Mammary epithelial cell (primary cell): ENCODE measurements at places on chromosomes 5 and 9. TPM values are rescaled to one million over a fixed set of nuclear protein-coding genes. Genes with fewer than 3 reads are reported as not detected.

QRFP gene
- polyA plus RNA-seq: not detected

DBH gene
- not detected for polyA plus RNA-seq

CTSV gene
- polyA plus RNA-seq: 188 TPM

CARTPT gene
- polyA plus RNA-seq: not detected

FBP1 gene
- polyA plus RNA-seq: 0.15 TPM

MUSK gene
- polyA plus RNA-seq: not detected

HACD4 gene
- polyA plus RNA-seq: 0.08 TPM

LRRC19 gene
- polyA plus RNA-seq: not detected

IFNA21 gene
- polyA plus RNA-seq: not detected

CDK7 gene
- 36.9 TPM for polyA plus RNA-seq

SLC23A1 gene
- polyA plus RNA-seq: not detected

PCDHA1 gene
- 0.01 TPM for polyA plus RNA-seq

DNA sequence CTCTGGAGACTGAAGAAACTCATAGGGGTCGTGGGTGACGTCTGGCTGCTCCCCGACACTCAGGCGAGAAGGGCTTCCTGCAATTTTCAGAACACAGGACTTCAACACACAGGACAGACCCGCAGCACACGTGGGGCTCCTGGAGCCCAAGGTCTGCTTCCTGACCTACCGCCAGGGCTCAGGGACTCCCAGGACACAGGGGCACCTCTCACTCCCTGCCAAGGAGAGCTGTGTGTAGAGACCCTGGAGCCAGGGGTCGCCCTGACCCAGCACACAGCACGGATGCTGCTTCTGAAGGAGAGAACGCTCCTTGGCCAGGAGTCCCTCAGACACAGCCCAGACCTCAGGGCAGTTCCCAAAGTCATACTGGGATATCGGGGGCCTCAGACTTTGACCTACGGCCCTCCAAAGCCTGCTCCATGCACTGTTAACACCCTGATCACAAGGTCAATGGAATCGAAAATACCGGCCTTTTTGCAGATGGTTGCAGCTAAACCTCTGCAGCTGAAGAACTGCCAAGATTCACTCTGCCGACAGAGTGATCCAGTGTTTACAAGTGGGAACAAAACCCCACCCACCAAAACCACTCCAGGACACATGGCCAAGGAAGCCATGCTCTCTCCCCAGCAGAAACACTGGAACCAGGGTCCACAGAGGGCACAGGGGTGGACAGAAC, 13.8 kb upstream of the ZDHHC11 start:
- no peak for DNase-seq

GRCh38 chr5:78908173-78909061, 76.7 kb downstream of the ARSB start:
- no peak for DNase-seq

DNA sequence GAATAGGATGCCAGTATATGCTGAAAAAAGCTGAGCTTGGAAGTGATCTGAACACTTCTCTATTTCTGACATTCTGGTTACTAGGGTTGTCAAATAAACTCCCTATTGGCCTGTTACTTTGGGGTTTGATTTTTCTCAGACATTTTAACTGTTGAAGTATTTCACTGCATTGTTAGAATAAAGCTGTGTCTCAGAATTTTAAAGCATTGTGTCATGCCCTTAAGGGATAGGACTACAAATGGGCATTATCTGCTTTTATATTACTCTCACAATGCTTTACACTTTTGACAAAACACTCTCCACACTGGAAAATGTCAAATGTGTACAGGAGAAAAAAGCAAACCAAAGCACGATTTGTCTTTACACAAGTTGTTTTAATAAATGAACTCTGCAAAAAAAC, 16.8 kb upstream of the GPR21 start:
- no peak for DNase-seq

DNA sequence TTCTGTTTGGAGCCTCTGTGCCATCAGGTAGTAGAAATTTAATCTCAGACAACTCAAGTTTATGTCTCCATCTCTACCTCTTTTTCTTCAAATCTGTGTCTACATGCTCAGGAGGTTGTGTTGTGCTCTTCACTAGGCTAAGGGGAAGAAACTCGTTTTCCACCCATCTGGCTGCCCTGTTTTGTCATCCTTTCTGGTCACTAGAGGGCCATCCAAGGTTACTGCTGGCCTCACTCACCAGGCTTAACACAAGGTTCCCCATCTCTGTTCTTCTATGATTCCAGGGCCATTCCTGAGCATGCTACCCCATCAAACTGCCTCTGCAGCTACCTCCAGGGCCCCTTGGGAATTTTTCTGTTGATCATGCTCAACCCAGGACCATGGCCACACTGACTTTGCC, 213.3 kb upstream of the FBXL7 start:
- no peak for DNase-seq

GRCh38 chr5:50320131-50320749, 120.8 kb downstream of the EMB start:
- no peak for DNase-seq

DNA sequence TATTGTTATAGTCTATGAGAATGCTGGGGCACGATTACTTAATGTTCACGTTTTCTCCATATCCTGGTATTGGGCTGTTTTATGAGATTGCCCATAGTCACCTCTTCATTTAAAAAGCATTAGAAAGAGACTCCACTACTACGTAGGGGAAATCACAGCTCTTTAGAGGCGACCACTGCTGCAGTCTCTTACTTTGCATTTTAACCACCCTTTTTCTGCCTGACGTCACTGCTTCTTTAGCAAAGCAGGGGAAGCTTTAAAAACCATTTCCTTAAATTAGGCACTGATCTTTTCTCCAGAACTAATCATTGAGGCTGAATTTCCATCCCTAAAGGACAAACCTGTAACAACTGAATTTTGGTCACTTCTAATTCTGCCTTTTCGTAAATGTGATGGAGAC, 38.9 kb downstream of the ZNF608 start:
- no peak for DNase-seq

DNA sequence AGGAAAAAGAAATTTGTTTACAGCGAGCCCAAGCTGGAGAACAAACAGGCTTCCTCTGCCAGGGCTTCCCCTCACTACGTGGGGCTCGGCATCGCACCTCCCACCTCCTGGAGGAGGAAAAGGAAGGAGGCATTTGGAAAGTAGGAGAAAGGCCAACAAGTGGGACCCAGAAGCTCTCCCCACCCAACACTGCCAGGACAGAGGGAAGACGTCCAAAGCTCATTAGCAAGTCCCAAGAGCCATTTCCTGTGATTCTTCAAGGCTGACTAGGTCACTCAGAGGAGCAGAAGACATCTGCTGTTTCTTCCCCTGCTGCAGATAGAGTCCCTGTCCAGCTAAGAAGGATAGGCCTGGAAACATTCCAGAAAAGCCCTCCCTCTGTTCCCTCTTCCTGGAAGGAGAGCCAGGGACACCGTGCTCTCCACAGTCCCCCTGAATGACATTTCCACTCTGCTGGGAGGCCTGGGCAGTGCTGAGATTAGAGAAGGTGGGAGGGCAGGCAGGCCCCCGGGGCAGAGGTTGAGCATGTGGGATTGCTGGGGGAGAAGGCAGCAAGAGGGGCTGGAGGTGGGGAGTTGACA, 57.0 kb upstream of the NEURL1B start:
- DNase-seq: no peak

GRCh38 chr5:2295476-2295875, 412.8 kb upstream of the IRX4 start:
- DNase-seq: no peak

GRCh38 chr9:37438359-37438758, 15.9 kb downstream of the GRHPR start:
- DNase-seq: no peak

GRCh38 chr5:157963761-157964160, 104.8 kb upstream of the CLINT1 start:
- peak; percentile 60 for DNase-seq

GRCh38 chr5:79181419-79182022, 54.4 kb upstream of the JMY start:
- DNase-seq: peak; percentile 26

DNA sequence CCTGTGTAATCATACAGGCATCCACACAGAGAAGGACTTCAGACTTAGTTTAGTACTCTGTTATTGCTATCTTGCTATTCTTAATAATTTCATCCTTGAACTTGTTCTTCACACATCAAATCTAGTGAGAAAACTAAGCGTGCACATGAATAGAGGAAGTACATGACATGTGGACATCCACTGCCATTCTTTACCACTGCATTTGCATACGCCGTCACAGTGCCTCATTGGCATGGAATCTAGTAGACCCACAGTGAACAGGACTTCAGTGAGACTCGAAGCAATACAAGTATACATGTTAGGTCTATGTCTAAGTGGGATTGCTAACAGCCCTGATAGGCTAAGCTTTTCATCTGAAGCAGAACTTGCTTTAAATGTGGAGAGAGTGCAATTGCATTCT, 592.1 kb downstream of the TLE4 start:
- no peak for DNase-seq

DNA sequence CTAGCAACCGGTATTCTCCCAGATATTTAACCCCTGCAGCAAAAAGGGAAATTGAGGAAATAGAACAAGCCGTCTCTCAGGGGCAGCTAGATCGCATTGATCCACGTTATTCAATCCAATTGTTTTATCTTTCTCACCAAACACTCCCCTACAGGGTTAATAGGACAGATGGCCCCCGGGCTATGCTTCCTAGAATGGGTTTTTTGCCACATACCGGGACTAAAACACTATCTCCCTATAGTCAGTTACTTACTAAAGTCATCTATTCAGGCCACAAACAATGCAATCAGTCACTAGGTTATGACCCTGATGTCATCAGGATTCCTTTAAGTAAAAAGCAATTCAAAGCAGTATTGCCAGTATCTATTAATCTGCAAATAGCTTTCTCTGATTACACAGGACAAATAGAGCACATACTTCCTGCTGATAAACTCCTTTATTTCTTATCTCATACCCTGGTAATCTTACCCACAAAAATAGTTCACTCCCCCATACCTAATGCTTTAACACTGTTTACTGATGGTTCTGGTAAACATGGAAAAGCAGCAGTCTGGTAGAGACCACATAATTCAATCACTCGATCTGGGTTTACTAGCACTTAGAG, 159.0 kb downstream of the CPLANE1 start:
- DNase-seq: no peak

- DNase-seq: peak; percentile 80
Observed at GRCh38 chr5:43802119-43802518, 199.1 kb downstream of the NNT start.

DNA sequence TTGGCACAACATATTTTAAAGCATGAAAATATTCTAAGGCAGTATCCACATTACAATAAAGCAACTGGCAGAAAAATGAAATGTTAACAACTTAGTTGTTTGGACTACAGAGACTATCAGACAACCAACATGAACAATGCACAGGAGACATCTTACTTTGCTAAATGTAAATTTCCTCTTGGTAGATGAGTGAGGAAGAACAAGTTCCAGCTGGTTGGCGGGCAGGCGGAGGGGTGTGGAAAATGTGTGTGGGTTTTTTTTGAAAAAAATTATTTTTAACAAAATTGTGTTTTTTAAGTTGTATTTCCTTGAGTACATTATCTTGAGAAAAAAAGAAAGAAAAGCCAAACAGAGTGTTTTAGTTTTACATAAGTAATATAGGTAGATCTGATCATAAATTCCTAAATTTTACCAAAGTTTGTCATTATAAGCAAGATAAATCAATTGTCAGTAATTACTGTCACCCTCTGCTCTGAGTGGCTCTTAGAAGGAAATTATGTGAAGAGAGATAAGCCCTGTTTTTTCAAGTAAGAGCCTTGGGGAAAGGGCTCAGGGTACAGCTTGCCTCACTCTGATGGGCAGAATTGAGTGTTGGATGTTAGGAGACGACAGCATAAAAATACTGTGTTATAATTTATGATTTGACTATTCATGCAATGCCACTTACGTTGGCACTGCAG, 42.5 kb downstream of the TMEM167A start:
- no peak for DNase-seq

GRCh38 chr9:127973169-127974000, 7.4 kb downstream of the EEIG1 start:
- no peak for DNase-seq

- peak; percentile 47 for DNase-seq
Observed at GRCh38 chr5:1511651-1512540, 11.9 kb downstream of the LPCAT1 start.

DNA sequence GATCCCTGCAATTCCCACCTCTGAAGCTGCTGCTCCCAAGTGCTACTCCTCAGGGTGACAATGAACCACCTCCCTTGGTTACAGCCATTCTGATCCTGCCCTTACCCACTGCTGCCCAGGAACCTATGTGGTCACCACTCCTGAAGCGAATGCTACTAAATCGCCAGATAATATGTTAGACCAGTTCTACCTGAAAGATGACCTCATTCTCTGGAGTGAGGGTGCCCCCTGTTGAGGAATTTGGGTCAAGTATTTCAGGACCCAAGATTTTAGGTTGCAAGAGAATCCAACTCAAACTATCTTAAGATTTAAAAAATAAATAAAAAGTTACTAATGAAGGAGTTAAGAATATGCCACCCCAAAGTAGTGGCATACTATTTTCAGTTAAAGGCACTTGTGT, 5.8 kb upstream of the SNAPC3 start:
- peak; percentile 43 for DNase-seq

GRCh38 chr9:83219154-83219923, 156.4 kb upstream of the RASEF start:
- DNase-seq: peak; percentile 72

- DNase-seq: no peak
Observed at GRCh38 chr9:96027251-96028131, 152.0 kb downstream of the ERCC6L2 start.

DNA sequence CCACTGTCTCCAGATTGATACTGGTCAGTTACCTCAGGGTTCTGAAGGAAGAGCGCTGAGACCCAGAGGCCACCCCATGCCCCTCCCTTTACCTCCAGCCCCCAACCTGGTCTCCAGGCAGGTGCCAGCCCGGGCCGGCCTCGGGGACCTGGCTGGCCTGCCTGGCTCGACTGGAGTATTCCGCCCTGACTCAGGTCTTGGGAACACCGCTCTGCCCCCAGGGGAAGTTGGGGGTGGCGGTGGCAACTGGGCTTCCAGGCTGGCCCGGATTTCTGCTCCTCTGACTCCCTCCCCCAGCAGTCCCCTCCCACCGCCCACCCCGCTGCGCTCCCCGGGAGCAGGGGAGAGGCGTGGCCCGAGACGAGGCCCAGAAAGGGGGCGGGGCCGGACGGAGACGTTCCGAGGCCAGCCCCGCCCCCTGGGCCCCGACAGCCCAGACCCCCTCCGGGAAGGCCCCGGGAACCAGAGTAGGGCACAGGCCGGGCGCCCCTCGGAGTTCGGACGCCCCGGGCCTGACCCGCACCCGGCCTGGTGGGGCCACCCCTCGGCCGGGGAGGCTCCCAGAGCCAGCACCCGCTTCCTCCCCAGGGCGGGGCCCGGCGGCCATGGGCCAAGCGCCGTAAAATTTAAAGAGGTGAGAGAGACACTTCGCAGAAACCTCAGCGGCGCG, 82.5 kb upstream of the ZBTB43 start:
- peak; percentile 78 for DNase-seq

DNA sequence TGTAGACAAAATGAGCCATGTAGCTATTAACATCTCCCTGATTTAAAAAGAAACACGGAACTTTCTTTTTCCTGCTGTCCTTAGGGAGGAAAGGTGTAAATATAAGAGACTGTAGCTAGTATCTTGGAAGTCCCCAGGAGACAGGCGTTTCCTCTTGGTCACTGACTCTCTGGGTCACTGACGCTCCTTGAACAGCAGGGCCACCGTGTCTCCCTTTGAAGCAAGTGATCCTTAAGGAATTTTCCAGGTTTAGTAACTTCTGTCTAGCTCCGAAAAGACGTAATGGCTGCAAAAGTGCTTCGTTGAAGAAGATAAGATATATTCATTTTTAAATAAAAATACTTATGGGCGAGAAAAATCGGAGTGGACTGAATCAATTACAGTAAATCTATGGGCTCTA, 745 bp upstream of the CLTA start:
- peak; percentile 19 for DNase-seq
